Activated CD4-positive, alpha-beta T cell treated with anti-CD3 and anti-CD28 coated beads, Interleukin-2, amount 50 U/mL, for 24 hours (primary cell): ENCODE measurements at places on chromosomes 7 and 10.

- DNase-seq, result no peak
Measured at GRCh38 chr7:118039963-118040489, 143.9 kb upstream of the LSM8 start.

DNA sequence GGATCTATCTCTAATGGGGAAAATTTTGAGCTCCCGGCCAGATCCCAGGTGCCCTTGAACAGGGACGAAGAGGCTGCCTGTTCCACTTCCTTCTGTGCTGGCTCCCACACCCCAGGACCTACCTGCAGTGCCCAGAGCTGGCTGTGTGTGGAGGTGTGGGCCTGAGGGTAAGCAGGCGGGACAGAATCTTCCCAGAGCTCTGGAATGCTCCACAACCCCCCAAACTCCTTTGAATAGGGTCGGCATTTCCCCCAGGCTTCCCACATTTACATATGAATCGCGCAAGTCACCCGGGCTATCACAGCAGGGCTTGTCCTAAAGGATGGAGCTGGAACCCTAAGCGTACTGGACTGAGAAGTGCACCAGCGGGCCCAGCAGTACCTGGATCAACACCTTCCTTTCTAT, 95.9 kb downstream of the DNMBP start:
- DNase-seq, result no peak

GRCh38 chr7:116957874-116958273, 4.6 kb downstream of the ST7 start:
- DNase-seq, result no peak

DNA sequence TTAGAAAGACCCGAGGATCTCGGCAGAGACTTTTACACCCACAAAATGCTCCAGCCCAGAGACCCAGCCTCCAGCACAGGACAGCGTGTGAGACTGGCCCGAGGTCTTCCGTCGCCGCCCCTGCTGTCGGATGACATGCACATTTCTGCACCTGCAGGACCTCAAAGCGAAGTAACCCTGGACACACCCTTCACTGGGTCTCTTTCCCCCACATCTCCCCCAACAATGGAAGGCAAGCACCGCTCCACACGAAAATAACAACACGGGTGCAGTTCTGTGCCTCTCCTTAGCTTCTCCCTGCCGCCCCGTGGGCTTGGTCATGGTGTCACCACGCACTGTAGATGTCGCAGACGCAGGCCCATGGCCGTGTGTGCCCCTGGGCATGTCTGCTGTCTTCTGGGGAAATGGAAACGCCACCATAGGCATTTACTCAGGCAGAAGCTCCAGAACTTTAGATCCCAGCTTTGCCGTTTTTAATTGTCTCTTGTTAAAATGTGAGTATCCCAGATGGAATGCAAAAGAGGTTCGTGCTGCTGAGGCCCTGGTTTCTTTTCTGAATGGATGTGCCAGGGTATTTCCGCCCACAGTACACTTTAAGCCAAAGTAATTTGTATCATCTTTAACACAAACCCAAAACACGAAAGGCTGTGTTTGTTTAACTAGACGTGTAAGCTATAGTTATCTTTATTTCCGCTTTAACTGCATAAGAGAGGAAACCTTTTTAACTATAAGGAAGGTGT, 237.9 kb downstream of the MGMT start:
- DNase-seq, result no peak

GRCh38 chr7:151025924-151026671, 1.8 kb upstream of the ATG9B start:
- DNase-seq, result no peak

- DNase-seq, result no peak
Measured at GRCh38 chr7:47295606-47296005, 286.3 kb downstream of the TNS3 start.

GRCh38 chr7:1028775-1029636, 15.3 kb upstream of the GPR146 start:
- peak; percentile 13 for DNase-seq

DNA sequence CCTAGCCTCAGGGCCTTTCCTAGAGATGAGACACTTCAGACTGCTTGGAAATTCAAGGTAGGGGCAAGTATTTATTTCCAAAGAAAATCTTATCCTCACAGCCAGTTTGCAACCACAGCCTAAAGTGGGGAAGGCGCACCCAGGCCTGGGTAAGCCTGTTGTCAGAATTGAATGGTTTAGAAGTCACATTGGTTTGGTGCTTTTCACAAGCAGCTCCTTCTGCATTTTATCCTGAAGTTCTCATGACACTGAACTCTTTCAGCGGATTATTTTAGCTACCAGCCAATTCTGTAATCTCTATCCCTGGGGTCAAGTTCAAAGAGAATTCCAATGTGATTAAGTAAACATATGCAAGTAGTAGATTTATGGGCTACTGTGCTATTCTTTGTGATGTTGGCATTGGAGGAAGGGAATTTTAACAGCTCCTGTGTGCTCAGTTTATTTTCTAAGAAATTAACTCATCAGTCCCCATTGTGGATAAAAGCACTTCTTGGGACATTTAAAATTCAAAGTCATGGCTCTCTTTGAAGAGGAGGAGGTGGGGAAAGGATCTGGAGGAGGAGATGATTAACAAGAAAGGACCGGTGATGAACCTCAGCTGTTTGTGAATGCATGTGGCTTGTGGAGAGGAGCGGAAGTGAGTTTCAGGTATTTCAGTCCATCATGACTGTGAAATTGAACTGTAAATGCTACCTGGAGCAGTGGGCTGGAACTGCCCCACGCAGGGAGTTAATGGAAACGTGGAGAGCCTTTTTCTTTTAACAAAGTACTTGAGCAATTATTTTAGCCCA, 90.2 kb upstream of the CACUL1 start:
- DNase-seq, result no peak

DNA sequence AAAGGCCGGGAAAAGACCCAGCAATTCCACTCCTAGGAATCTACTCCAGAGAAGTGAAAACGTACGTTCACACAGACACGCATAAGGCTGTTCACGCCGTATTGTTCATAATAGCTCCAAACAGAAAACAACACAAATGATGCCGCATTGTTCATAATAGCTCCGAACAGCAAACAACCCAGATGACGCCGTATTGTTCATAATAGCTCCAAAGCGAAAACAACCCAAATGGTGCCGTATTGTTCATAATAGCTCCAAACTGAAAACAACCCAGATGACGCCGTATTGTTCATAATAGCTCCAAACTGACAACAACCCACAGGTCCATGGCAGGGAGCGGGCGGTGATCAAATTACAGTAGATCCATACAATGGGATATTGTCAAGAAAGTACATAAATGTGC, 85.2 kb upstream of the DNAAF5 start:
- no peak for DNase-seq

DNA sequence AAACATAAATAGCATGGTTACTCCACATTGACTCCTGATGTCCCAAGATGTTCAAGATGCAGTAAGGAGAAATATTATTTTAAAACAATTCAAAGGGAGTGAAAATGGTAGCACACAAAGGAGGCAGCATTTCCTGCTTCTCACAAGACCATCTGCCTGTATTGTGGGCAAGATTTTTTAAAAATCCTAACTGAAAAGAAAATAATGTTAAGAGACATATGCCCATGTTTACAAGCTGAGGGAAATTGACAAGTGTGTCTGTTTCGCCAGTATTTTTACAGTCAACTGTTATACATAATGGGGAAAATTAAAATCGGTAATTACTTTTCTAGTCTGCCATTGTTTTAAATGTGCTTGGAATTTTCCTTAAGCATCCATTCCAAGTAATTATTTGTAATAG, 646.2 kb upstream of the C7orf33 start:
- no peak for DNase-seq

GRCh38 chr10:125024497-125025234, 82.7 kb downstream of the ZRANB1 start:
- no peak for DNase-seq

- no peak for DNase-seq
Measured at GRCh38 chr10:5252177-5253037, 55.8 kb downstream of the AKR1C4 start.
